ENCODE measurements at places on chromosomes 11 and 22. TPM values are rescaled to one million over a fixed set of nuclear protein-coding genes. Genes with fewer than 3 reads are reported as not detected.

The GNB1L gene
- total RNA-seq, result 6.3 TPM

The ARHGAP8 gene
- 3.1 TPM for total RNA-seq

- H3K36me3 ChIP-seq, result no peaks in the 10 kb centered on the region
- no peaks in the 10 kb centered on the region for H3K27me3 ChIP-seq
- DNase-seq, result no peak
- H3K27ac ChIP-seq, result peak overlapping the region; percentile 5
- H3K4me1 ChIP-seq, result peaks cover 61% of the 10 kb centered on the region
Measured at GRCh38 chr22:35380013-35380412, 883 bp upstream of the HMOX1 start.

DNA sequence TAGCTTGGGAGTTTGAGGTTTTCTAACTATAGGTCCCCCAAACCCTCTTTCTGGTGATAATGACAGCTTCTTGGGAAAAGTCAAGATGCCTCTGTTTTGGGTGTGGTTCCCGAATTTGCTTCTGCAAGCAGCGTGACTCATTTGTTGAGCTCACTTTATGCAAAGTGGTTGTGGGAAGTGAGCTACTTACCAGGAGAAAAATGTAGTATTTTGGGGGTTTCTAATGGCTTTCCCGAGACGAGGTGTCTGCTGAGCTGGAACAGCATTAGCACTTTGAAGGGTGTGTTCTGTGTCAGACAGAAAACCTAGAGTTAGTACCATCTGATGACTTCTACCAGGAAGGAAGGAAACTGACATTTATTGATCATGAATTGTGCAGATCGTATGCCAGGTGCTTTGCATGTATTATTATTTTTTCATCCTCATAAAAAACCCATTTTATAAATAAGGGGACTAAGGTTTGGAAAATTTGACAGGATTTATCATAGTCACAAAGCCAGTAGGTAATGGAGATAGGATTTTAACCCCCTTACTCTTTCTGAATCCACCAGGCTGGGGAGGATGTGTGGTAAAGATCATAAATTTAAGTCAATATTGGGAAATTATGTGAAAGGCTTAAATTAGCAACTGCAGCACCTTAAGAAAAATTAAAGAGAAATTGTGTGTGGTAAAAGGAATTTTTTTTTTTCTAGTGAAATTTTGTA lies 108.8 kb upstream of the CD44 start:
- no peaks in the 10 kb centered on the region for H3K27me3 ChIP-seq
- DNase-seq, result no peak
- no peaks in the 10 kb centered on the region for H3K36me3 ChIP-seq
- no peaks in the 10 kb centered on the region for H3K4me1 ChIP-seq
- no peak overlapping the region for H3K4me3 ChIP-seq

DNA sequence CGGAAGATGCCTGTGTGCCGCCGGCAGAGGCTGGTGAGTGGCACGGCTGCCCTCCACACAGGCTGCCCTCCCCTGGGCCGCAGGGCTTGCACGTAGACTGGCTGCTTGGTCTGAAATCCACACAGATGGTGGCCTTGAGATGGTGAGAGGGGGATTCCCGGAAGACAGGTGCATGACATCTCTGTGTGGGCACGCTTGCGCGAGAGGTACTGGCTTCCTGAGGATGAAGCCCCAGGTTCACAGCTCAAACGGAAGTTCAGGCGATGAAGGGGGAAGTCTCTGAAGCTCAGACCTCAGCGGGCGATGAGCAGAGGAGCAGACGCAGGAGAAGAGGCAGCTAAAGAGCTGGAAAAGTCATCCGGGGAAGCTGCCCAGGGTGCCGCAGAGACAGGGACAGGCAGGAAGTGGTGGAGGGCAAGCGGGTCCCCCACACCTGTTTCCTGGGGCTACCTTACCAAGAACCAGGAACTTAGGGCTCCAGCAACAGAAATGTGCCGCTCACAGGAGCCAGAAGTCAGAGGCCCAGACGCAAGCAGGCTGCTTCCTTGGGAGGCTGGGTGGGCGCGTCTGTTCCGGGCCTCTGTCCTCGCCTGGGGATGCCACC lies 7.2 kb downstream of the CRELD2 start:
- peaks cover 9% of the 10 kb centered on the region for H3K4me1 ChIP-seq
- no peak for DNase-seq
- H3K4me3 ChIP-seq, result no peak overlapping the region
- no peaks in the 10 kb centered on the region for H3K36me3 ChIP-seq

DNA sequence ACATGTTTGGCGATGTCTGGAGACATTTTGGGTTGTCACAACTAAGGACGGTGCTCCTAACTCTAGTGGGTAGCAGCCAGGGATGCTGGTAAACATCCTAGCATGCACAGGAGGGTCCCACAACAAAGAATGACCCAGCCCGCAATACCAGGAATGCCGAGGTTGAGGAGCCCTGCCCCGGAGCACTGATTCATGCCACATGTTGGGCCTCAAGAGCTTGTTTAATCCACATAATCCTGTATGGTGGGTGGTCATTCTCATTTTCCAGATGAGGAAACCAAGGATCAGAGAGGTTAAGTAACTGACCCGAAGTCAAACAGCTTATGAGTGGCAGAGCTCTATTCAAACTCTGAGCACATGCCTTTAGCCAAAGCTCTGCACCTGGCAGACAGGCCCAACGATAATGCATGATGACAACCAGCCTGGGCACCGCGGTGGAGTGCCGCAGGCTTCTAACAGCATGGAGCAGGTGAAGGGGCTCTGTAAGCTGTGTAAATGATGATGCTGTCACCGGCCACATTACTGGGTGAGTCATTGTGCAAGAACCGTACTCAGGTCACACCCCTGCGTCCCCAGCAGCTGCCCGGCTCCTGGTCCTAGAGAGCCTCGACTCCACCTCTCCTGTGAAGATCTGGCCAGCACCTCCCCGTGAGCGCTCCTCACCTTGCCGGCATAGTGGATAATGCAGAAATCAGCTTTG lies 58.6 kb downstream of the APOL1 start:
- no peak overlapping the region for H3K4me3 ChIP-seq
- peaks cover 98% of the 10 kb centered on the region for H3K36me3 ChIP-seq
- H3K27ac ChIP-seq, result no peak overlapping the region
- no peaks in the 10 kb centered on the region for H3K4me1 ChIP-seq
- H3K27me3 ChIP-seq, result no peaks in the 10 kb centered on the region

DNA sequence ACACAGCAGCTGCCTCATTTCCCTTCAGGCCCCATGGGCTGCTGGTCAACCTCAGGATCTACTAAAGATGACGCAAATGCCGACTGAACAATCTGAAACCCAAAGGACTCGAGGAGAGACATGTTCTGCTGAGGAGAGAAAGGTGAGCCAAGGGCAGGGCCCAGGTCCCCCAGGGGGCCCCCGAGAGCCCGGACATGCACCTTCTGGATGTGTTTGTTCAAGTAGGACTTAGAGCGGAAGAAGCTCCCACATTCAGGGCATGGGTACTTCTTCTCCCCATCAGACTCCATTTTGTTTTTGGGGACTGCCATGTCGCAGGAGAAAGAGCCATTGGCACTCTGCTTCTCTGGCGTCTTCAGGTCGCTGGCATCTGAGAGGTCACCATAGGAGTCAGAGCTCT lies 19.3 kb downstream of the PATZ1 start:
- no peak overlapping the region for H3K27ac ChIP-seq
- no peak for DNase-seq
- H3K4me1 ChIP-seq, result peaks cover 16% of the 10 kb centered on the region

The MRGPRX2 gene
- not detected for total RNA-seq

The CTSW gene
- total RNA-seq, result 1.5 TPM

The CCDC87 gene
- 0.21 TPM for total RNA-seq

- H3K36me3 ChIP-seq, result no peaks in the 10 kb centered on the region
- no peak for DNase-seq
- H3K4me1 ChIP-seq, result no peaks in the 10 kb centered on the region
- H3K27me3 ChIP-seq, result no peaks in the 10 kb centered on the region
- H3K27ac ChIP-seq, result no peak overlapping the region
- no peak overlapping the region for H3K4me3 ChIP-seq
Measured at GRCh38 chr11:119447664-119448242, 24.8 kb upstream of the THY1 start.

DNA sequence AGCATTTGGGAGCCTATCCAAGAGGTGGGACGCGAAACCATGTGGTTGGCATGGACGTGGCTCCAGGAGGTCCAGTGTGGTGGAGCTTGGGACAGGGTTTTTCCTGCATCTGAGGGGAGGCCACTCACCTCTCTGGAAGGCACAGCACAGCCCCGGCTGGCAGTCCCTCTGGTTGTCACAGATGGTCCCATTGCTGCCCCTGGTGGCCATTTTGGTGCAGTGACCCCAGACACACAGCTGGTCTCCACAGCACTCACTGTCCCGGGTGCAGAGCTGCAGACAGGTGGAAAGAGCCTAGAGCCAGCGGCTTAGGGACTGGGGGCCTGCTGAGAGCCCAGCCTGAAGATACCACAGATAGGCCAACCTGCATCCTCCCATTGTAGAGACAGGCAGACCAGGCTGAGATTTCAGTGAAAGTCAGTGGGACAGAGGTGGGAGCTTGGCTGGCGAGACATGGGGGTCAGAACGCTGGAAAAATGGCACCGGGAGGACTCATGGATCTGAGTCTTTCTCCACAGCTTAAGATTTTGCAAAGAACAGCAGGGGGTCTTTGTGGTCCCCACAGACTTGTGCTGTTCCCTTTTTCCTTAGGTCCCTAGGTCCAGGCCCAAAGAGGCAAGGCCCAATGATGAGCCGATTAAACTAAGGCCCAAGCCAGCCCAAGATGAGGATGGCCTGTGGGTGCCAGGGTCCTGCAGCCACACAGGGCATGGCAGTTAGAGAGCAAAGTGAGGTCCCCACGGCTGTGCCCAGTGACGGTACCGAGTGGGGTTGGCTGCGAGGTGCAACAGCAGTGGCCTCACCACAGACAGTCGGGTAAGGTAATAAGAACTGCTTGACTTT lies 41.4 kb downstream of the DKK3 start:
- H3K4me1 ChIP-seq, result peaks cover 59% of the 10 kb centered on the region
- H3K4me3 ChIP-seq, result no peak overlapping the region
- H3K27me3 ChIP-seq, result no peaks in the 10 kb centered on the region
- DNase-seq, result peak; percentile 61
- no peaks in the 10 kb centered on the region for H3K36me3 ChIP-seq

The NAALAD2 gene
- total RNA-seq, result 6.7 TPM

- peak overlapping the region; percentile 93 for H3K27ac ChIP-seq
- no peaks in the 10 kb centered on the region for H3K27me3 ChIP-seq
- peak; percentile 55 for DNase-seq
- no peaks in the 10 kb centered on the region for H3K36me3 ChIP-seq
Measured at GRCh38 chr11:75313513-75314272, 37.8 kb downstream of the ARRB1 start.

The ART1 gene
- total RNA-seq, result 2.8 TPM

GRCh38 chr11:86460461-86461385 lies 86.0 kb downstream of the CCDC81 start:
- peaks cover 46% of the 10 kb centered on the region for H3K4me1 ChIP-seq
- H3K4me3 ChIP-seq, result no peak overlapping the region
- H3K27me3 ChIP-seq, result no peaks in the 10 kb centered on the region
- H3K36me3 ChIP-seq, result no peaks in the 10 kb centered on the region
- H3K27ac ChIP-seq, result peak overlapping the region; percentile 65

- H3K27ac ChIP-seq, result no peak overlapping the region
- H3K27me3 ChIP-seq, result no peaks in the 10 kb centered on the region
- H3K36me3 ChIP-seq, result no peaks in the 10 kb centered on the region
Measured at GRCh38 chr22:30210235-30210909, 36.2 kb downstream of the LIF start.

All from tibial nerve (tissue), 4 donors.